ENCODE measurements at places on chromosomes 12 and 14.

- DNase-seq = no peak
These were observed 1323.3 kb downstream of the LRFN5 start for GRCh38 chr14:42929806-42930480.

DNA sequence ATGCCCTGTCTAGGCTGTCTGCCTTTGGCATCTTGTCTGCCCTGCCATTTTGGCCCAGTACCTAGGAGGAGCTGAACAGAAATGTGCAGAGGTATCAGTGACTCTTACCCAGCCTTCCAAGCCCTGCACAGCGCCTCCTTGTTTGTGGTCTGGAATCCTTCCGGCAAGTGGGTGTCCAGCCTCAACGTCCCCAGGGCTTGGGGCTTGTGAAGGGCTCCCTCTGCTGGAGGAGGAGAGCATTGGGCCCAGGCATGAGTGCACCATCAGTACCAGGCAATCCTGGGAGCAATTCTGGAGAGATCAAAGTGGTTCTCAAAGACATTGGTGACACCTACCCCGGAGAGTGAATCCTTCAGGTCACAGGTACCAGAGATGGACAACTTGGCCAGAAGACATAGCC lies 2.4 kb upstream of the TCL1B start:
- DNase-seq = no peak

- no peak for DNase-seq
These were observed 128.4 kb downstream of the GALC start for GRCh38 chr14:87864356-87865270.

- no peak for DNase-seq
These were observed 54.8 kb upstream of the RASSF8 start for GRCh38 chr12:25903603-25904245.

GRCh38 chr14:24693353-24693737 lies 59.4 kb upstream of the GZMB start:
- no peak for DNase-seq

- DNase-seq = no peak
These were observed 116.0 kb upstream of the FLRT2 start for GRCh38 chr14:85413836-85414526.

DNA sequence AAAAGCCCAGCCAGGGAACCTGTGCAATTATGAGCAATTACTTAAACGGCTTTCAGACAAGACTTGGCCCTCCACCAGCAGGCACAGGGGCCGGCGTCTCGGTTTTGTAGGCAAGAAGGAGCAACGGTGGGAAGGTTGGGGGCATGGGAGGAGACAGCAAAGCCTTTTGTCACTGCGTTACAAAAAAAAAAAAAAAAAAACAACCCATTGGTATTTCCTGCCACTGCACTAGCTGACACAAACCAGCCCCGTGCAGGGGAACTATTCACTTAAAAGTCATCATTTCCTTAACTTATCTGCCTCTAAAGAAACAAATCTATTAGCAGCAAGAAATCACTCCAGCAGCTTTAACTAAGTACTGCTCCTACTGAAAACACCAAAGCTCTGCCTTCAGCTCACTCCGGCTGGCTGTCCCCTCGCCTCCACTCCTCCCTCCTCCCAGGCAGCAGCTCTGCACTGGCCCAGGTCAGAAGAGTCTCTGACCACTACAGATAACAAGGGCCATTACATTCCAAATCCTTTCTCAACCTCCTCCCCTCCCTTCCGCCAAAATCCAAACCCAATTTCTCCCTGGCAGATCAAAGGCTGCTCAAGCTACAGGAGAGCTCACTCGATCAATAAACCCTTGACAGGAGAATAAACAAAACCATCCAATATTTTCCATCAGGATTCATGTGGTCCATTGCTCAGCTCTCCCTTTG lies 105.2 kb upstream of the CDKN3 start:
- no peak for DNase-seq
